ENCODE measurements at places on chromosomes 2 and 18.

GRCh38 chr18:9095297-9096006, 7.0 kb upstream of the NDUFV2 start:
- DNase-seq, result no peak

GRCh38 chr2:238203094-238203972, at the start of gene ILKAP:
TSS of gene ILKAP (minus strand) at chr2:238203695. CDS start at chr2:238203553, 142 bp downstream.
- DNase-seq, result peak; percentile 84

DNA sequence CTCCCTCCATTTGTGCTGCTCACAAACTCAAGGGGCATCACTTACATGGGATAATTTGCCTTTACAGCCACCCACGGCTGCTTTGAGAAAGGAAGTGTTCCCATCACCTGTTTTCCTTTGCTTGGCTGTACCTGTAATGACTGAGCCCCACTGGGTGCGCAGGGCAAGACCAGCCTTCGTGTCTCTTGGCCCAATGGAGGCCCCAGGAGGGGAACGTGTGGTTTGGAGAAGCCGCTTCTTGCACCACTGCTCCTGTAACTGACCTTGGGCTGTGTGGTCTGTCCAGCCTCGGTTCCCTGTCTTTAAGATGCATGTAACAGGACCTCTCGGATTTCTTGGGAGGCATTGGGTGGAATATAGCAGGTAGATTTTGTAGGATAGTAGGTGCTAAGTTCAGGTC, 41.1 kb downstream of the LDLRAD4 start:
- no peak for DNase-seq

GRCh38 chr2:20600756-20601325, 50.1 kb downstream of the HS1BP3 start:
- DNase-seq, result no peak

GRCh38 chr2:204251158-204251997, 293.9 kb upstream of the PARD3B start:
- DNase-seq, result no peak

- DNase-seq, result peak; percentile 84
These were observed 384.5 kb downstream of the MTX2 start for GRCh38 chr2:176653479-176654443.

GRCh38 chr2:133486771-133487191, 81.5 kb downstream of the NCKAP5 start:
- DNase-seq, result no peak

DNA sequence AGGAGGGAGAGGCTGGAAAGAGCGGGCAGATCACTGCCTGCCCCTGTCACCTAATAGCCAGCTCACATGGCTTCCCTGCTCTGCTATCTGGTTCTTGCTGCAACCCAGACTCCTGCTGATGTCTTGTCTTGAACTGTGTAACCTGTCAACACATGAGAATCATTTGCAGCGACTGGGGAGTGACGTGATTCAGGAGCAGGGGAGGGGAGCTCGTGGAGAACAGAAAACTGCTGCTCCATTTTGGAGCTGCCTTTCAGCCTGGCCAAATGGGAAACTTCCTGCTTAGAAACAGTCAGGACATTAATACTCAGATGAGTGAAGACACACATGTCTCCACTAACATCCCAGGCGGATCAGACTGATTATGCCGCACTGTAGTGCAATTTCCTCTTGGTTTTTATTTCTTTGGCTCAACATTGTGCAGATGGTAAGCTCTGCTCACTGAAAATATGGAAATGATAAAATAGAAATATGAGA, 38.1 kb downstream of the RPL37A start:
- no peak for DNase-seq

- DNase-seq, result no peak
These were observed 21.3 kb upstream of the BCL2L11 start for GRCh38 chr2:111099402-111099801.

DNA sequence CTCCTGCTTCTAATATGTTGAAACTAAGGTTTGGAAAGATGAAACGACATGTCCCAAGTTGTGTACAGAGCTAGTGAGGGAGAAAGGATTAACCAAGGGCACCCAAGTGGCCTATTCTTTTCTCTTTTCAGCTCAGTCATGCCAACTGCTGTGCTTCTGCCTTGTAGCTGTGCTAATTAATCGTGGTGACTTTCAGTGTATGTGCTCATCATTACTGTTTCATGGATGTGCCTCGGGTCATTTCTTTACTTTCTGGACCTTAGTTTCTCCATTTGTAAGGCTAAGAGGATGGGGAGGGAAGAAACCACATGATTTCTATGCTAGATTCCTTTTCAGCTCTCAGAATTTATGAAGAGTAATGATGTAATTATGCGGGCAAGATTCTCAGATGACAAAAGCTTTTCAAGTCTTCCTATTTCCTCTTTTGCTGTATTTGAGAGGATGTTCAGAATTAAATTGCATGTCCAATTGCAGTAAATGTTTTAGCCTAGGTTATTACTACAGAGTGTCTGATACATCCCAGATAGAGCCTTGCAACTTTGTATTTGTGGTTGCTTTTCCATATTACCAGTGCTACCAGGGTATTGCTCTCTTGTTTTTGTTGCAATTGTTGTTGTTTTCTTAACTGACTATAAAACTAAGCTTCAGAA, 621.2 kb downstream of the CNTNAP5 start:
- no peak for DNase-seq

- peak; percentile 19 for DNase-seq
These were observed 706.0 kb downstream of the KCNJ3 start for GRCh38 chr2:155404433-155405002.

DNA sequence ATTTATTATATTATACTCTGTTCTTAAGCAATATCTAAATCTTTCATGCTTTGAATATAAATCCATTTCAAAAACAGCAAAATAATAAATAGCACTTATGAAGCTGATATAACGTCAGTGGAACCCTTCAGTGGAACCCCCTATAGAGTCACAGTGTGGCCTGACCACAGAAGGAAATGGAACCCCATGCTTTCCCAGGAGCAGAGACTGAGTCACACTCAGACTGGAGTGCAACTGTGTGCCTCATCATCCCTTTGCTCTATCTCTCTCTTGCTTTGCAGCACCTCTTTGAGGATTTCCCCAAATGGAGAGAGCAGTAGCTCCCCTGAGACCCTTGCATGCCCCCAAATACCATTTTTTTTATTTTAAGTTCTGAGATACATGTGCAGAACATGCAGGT, 13.1 kb downstream of the NXPH2 start:
- DNase-seq, result no peak

- no peak for DNase-seq
These were observed 111.1 kb upstream of the SPOPL start for GRCh38 chr2:138390316-138390945.

DNA sequence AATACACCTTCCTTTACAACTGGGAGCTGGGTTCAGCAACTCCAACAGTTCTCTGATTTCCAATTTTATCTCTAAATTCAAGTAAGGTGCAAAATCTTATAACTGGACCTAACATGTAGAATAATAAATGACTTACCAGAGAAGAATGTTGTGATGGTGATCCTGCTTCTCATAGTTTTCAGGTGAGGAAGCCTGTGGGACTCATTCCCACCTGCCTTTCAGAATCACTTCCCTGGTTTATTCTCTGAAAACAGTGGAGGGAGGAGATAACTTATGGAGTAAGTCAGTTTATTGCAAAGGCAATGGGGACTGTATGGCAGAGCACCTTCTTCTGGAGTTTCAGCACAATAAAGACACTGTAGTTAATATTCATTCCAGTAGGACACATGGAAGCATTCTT, 1188.2 kb upstream of the FAM98A start:
- no peak for DNase-seq

DNA sequence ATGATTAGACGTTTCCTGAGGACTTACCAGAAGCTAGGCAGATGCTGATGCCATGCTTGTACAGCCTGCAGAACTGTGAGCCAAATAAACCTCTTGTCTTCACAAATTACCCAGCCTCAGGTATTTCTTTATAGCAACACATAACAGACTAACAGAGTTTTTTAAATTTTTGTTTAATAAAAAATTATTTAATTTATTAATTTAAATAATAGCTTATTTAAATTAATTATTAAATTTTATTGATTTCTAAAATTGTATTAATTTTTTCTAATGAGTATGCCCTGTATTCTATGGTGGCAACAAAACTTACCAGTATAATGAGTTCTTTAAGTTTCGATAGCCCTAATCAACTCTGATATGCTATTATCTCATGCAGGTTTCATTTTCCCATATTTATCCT, 259.8 kb downstream of the IKZF2 start:
- no peak for DNase-seq

DNA sequence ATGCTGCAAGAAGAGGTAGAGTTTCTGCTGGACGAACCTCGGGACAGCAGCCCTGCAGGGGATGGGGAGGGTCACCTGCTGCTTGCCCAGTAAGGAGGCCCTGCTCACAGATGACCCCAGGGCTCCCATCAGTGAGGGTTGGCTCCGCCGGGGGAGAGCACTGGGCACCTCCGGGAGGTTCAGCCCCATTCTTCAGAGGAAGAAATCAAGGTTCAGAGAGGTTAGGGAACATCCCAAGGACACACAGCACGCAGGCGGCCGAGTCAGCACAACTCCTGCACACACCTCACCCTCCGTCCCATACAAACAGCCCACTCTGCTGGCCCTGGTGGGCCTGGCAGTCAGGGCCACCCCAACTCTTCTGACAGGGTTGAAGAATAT, 11.7 kb upstream of the CCDC74B start:
- no peak for DNase-seq

DNA sequence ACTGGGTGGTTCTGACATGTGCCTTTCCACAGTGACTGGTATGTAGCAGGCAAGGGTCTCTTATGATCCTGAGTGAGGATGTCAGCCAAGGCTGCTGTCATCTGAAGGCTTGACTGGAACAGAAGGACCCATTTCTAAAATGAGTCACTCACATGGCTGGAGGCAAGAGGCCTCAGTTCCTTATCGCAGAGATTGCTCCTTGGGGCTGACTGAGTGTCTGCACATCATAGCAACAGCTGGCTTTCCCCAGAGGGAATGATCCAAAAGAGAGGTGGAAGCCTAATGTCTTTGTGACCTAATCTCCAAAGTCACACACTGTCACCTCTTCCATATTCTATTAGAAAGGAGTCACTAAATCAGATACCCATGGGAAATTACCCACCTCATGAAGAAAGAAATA, 114.0 kb downstream of the NEDD4L start:
- peak; percentile 27 for DNase-seq

GRCh38 chr2:32386739-32387138, 29.9 kb downstream of the BIRC6 start:
- DNase-seq, result no peak

- DNase-seq, result no peak
These were observed 67.3 kb downstream of the PARD6G start for GRCh38 chr18:80179857-80180558.

DNA sequence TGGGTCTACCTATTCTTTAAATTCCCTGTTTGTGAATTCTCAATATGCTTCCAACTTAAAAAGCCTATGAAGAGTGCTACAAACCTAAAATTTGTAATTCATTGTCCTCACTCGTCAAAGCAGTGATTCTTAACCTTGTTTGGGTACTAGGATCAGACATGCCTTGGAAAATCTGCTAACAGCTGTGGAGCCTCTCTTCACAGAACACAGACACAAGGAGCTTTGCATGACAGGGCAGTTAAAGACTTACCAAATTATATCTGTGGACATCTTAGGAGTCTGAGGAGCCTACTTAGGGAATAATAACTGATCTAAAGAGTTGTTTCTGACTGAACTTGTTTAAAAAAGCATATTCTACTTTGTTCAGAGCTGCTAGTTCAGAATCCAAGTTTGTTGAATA, 38.1 kb downstream of the TMEM87B start:
- no peak for DNase-seq

DNA sequence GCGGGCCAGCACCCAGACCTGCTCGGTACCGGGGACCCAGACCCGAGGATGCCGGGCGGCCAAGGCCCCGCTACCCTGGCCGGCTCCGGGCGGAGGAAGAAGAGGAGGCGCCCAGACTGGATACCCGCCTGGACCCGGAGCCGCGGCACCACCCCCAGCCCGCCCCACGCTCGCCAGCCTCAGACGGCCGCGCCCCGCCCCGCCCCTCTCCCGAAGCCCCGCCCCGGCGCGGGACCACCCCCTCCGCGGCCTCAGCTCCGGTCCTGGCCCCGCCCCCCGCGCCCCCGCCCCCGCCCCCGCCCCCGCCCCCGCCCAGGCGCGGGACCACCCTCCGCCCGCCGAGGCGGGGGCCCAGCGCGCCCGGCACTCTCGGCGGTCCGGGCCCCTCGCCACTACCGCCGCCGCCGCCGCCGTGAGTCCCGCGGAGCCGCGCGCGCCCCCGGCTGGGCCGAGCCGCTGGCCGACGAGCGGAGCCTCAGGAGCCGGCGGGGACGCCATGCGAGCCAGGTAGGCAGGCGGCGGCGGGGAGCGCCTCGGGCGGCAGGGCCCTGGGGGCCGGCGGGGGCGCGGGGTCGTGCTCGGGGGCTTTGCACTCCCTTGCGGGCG, at the start of gene SH3BP4:
SH3BP4 (plus strand) TSS at position 354 of the 606 bp plus-strand sequence. CDS start 82,986 bp downstream, outside the sequence.
- DNase-seq, result peak; percentile 80

GRCh38 chr2:41910126-41910525, 137.7 kb upstream of the PKDCC start:
- no peak for DNase-seq

- no peak for DNase-seq
These were observed 1597.9 kb upstream of the ACVR2A start for GRCh38 chr2:146246736-146247523.

DNA sequence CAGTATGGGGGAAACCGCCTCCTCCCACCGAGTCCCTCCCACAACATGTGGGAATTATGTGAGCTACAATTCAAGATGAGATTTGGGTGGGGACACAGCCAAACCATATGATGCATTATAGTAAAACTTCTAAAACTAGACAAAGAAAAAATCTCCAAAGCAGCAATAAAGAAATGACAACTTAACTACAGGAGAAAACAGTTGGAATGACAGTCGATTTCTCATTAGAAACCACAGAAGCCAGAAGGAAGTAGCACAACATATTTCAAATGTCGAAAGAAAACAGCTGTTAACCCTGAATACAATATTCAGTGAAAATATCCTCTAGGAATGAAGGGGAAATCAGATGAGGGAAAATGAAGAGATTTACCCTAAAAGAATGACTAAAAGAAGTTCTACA, 53.5 kb upstream of the TCF4 start:
- DNase-seq, result no peak

DNA sequence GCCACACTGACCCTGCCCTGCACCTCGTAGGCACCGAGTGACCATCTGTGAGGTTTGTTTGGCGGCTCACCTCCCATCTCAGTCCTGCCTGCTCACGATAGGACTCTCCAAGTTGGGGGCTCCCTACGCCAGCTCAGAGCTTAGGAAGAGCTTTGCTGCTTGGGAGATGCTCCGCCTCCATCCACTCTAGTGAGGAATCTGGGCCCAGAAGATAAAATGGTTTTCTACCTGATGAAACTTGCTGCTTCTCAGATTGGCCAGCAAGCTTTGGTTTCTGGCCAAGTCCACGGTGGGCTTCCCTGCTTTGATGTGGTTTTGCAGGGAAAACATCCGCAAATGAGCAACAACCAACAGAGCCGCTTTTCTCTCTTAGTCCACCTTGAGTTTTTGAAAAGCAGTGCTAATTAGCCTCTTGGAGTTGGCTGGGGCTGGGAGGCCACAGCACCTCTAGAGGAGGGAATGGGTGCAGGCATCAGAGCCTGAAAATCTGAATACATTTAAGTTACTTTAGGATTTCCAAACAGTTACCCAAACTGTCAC, 42.2 kb downstream of the THNSL2 start:
- peak; percentile 87 for DNase-seq

GRCh38 chr2:171406044-171406443, 27.7 kb downstream of the METTL8 start:
- no peak for DNase-seq

Measured in mesendoderm (in vitro differentiated cells).